AG04450 (cell line): ENCODE measurements at places on chromosomes 1 and 21. TPM values are rescaled to one million over a fixed set of nuclear protein-coding genes. Genes with fewer than 3 reads are reported as not detected.

Gene LCE2A
- not detected in 2 replicates for polyA plus RNA-seq

DNA sequence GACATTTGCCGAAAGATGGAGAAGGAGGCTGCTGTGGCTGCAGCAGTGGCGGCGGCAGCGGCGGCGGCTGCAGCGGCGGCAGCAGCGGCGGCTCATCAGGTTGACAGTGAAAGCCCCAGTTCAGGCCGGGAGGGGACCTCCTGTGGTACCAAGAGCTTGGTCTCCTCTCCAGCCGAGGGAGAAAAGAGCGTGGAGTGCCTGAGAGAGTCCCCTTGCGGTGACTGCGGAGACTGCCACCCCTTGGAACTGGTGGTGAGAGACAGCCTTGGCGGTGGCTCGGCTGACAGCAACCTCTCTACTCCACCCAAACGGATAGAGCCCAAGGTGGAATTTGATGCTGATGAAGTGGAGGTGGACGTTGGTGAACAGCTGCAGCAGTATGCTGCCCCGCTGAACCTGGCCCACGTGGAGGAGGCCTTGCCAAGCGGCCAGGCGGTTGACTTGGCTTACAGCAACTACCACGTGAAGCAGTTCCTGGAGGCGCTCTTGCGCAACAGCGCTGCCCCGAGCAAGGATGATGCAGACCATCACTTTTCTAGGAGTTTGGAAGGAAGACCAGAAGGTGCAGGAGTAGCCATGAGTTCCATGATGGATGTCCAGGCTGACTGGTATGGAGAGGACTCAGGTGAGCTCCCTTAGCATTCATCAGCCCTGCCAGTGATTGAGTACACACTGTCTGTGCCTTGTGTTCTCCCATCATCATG lies 6.3 kb downstream of the ZBTB8B start:
- no peak for DNase-seq

DNA sequence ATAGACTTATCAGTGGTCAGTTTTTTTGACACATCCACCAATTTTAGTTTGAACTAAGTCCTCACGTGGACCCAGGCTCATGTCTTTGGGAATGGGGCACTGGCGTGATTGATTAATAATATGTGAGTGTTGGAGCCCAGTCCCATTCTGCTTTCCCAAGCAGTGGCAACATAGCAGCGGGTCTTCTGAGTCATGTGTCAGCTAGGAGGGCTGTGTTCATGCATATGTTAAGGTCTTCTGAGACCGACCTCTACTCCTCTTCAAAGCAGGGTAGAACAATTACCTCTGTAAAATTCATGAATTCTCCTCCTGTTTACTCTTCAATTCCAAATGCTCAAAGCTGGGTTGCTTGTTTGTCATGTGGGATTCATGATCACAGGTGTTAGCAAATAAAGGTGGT lies 291.3 kb downstream of the CAMTA1 start:
- no peak for DNase-seq

Gene OPRD1
- polyA plus RNA-seq: not detected in 2 replicates

Gene MMP23B
- polyA plus RNA-seq: 4.9 and 7.1 TPM in 2 replicates

- no peak for DNase-seq
These were observed 1.2 kb downstream of the NEGR1 start for GRCh38 chr1:72281144-72281543.

Gene KMO
- polyA plus RNA-seq: 0.04 and 0.07 TPM in 2 replicates

- no peak for DNase-seq
These were observed 94.7 kb downstream of the DMRTB1 start for GRCh38 chr1:53553734-53554509.

DNA sequence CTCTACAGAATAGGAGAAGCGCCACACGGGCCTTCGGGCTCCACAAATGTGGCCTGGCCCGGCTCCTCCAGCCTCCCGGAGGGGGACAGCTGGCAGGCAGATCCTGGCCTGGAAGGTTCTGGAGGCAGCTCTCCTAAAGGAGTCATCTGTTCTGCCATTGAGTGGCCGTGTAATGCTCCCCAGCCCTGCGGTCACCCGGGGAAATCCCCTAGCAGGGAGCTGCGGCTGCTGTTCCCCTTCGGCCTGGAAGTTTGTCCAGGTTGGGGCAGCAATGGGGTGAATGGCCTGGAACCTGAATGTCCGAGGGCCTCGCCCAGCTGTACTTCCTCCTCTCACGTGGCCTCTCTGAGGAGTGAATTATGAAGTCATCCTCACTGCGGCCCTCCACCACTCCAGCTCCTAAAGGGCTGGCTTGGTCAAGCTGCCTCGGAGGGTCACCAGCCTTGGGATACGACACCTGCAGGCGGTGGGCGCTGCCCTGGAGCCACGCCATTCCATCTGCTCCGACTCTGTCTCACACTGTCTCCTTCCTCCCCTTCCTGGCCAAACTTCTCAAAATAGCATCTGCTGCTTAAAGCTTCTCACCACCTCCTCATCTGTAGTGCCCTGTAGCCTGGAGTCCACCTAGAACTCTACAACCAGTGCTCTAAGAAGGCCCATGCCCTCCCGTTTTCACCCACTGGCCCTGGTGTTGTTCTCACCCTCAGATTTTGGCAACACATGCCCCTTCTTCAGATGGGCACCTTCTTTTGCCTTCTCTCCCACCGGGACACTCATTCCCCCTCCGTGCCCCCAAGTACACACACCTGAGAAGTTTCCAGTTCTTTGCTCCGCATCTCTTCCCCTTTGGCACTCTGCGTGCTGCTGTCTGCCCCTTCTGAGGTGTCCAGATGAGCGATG lies 54.4 kb upstream of the TMPRSS2 start:
- no peak for DNase-seq

Gene PADI4
- not detected in 2 replicates for polyA plus RNA-seq

Gene FRRS1
- polyA plus RNA-seq: 7.9 and 9.7 TPM in 2 replicates

Gene CYP4B1
- polyA plus RNA-seq: not detected in 2 replicates

DNA sequence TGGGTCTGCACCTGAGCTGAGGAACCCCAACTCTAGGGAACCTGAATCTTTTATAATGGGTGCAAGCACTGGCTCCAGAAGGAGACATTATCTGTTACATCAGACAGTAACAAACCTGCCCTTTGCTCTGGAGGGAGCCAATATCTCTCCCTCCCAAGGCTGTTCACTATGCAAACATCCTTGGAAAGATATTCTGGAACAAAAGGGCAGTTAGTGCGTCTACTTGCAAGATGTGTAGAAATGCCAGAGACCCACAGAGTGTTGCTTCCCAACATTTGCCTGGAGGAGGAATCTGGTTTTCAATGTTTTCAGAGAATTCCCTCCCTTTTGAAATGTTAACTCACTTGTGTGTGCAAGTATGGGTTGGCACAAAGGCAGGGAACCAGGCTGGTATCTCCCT lies 31.9 kb downstream of the UMODL1 start:
- no peak for DNase-seq

Gene MTMR11
- polyA plus RNA-seq: 13.9 and 17.0 TPM in 2 replicates

DNA sequence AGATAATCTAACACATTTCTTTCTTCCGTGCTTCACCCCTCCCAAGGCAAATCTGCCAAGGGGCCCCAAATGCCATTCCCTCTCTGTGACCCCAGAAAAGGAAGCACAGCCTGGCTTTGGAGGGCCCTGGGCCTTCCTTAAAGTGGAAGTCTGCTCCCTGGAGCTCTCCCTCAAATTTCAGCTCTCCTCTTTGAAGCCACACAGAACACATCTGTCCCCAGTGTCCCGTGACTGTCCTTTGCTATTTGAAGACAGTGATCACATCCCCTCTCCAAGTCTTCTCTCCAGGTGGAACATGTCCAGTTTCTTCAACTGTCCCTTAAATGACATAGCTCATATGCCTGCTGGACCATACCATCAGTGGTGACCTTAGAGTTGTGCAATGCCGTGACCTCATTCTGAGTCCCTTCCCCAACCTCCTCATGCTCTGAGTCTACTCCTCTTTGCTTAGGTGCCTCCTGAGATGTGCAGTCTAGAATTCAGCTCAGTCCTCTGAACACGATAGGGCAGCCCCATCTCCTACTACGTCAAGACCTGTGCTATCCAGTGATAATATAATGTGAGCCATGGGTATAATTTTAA lies 18.4 kb upstream of the FOXO6 start:
- no peak for DNase-seq

Gene COL9A2
- 1.1 and 1.7 TPM in 2 replicates for polyA plus RNA-seq

- no peak for DNase-seq
These were observed 108.7 kb downstream of the RGL1 start for GRCh38 chr1:183913567-183913993.

DNA sequence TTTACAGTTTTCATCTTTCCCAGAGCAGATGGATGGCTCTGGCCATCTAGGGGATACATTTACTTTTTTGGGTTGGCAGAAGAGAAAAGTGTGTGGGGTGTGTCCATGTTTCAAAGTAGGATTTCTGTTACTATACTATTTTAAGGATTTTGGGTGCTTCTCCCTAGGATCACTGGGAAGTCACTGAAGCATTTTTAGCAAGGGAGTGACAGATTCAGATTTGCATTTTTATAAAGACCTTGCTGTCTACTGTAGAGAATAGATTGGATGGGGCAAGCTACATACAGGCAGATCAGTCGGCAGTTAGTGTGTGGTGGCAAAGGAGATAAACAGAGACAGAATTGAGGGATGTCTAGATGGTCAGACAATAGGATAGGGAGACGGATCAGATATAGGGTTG lies 122.5 kb downstream of the TBX19 start:
- DNase-seq: no peak

- no peak for DNase-seq
These were observed 48.1 kb upstream of the TMPRSS15 start for GRCh38 chr21:18451670-18452069.

DNA sequence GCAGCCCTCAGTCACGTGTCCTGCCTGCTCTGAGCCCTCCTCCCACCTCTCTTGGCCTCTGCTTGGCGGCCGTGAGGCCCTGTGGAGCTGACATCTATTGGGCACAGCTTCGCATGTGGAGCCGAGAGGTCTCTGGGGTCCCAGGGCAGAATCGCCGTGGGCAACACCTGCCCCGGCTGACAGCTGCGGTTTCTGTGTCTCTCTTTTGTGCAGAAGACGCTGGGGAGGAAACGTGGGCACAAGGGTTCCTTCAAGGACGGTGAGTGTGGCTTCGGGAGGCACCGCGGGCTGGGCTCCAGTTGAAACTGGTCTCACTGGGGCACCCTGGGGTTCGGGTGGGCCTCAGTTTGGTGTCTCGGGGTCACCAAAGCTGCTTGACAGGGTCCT lies 11.5 kb downstream of the ARHGEF16 start:
- DNase-seq: no peak

DNA sequence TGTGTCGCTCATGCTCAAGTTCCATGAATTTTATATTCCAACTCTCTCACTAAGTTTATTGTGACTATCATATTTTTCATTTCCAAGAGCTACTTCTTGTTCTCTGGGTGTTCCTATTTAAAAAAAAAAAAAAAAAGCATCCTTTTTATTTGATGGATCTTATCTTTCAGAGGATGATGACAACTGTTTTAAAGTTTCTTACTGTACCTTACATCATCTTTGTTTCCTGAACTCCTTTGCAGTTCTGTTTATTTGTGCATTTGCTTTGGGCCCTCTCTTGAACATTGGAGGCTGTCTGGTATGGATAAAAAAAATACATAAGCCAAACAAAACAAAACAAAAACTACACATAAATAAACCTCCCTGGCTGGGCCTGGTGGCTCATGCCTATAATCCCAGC lies 32.1 kb upstream of the FAM20B start:
- no peak for DNase-seq

- peak; percentile 61 for DNase-seq
These were observed 20.1 kb downstream of the OSBPL9 start for GRCh38 chr1:51636764-51637522.

GRCh38 chr1:229258031-229258756 lies 12.7 kb upstream of the RAB4A start:
- peak; percentile 30 for DNase-seq

- DNase-seq: peak; percentile 3
These were observed 1082.4 kb upstream of the B3GALT2 start for GRCh38 chr1:194268839-194269238.

DNA sequence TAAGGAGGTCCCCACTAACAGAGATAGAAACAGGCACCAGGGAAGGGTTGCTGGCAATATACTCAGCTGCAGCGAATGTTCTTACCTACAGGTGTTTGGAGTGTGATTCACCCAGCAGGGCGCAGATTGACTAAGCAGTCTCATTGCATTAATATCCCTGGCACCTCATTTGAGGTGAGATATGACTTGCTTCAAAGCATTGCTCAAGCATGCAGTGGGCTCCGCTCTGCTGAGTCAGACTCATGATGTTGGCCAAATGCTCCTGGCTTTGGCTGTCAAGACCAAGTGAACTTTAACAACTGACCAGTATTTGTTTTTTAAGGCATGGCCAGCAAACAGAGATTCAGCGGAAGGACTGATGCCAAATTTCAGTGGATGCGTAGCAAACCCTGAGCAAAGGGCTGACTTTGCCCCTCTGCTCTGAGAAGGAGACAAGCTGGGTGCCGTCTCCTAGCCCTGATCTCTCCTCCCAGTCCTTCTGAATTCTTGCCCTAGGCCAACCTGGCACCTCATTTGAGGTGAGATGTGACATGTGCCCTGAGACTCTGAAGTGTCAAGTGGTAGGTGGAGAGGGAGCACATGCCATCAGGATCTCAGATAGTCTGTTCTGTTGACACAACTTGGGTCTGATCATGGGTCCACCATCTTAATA lies 187.1 kb upstream of the COA6 start:
- DNase-seq: no peak

Gene OR2T29
- not detected in 2 replicates for polyA plus RNA-seq

Gene PHLDA3
- 58.9 and 73.9 TPM in 2 replicates for polyA plus RNA-seq

DNA sequence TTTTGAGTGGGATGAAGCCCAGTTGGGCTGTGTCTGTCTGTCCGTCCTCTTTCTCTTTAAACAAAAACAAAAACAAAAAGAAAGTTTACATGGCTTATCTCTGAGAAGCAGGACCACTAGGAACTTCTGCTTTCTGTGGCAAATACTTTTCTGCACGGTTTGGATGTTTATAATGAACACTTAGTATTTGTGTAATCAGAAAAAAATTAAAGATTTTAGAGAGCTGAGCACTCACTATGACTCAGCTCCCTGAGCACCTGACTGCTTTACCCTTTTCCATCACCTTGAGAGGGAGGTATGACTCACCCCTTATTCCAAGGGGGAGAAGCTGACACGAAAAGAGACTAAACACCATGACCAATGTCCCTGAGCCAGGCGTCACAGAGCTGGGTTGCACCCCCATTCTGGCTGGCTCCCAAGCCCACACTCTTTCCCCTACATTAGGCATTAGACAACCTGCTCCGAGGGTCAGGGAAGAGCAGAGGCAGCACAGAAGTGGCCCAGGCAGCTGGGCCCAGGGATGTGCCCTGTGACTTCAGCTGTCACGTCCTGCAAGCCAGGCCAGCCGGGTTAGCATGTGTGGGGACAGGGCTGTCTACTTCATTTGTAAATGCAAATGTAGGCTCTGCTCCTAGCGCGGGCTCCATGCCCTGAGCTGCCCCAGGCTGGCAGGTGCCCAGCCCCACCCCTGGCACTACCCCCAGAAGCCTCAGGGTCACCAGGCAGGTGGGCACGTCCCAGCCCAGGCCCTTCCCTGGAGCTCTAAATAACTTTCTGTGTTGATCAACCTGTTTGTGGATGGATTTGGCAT lies 30.4 kb downstream of the RAP1GAP start:
- DNase-seq: no peak

Gene GCLM
- 45.1 and 58.6 TPM in 2 replicates for polyA plus RNA-seq

GRCh38 chr21:25907573-25908275 lies 173.0 kb downstream of the GABPA start:
- DNase-seq: no peak

- no peak for DNase-seq
These were observed 59.5 kb downstream of the MRPS6 start for GRCh38 chr21:34132926-34133325.
